Renal pelvis (tissue), 12 donors: ENCODE measurements at places on chromosomes 1 and 21.

GRCh38 chr1:201076092-201076491 is 36.1 kb downstream of the CACNA1S start:
- DNase-seq: no peak

GRCh38 chr1:115337276-115337632 is 795 bp downstream of the NGF start:
- no peak for DNase-seq

DNA sequence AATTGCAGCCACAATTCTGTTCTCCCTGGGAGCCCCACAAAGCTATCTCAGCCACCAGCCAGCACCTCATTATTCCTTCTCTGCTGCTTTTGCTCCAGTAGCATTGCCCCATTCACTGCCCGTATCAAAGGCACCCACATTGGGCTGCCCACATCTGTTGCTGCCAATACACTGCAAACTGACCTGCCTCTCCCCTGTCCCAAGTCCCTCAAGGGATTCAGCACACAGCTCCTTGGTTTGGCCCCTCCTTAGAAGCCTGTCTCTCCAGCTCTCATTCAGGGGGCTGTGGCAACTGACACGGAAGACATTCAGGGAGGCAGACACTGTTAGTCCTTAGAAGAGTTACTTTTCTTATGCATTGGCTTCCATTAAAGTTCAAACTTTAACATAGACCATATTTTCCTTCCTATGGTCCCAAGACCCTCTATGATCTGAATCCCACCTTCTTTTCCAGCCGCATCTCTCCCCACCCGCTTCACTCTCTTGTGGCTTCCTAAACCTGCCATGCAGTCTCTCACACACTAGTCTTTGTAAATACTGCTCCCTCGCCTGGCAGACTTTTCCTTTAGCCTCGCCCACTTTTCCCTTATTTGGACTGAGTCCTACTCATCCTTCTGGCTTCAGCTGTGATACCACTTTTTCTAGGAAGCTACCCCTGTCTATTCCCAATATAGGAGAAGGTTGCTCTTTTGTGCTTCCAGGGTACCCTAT is 19.3 kb upstream of the KLHDC8A start:
- DNase-seq: no peak

- DNase-seq: no peak
Observed at GRCh38 chr1:32622806-32623681, 27.3 kb downstream of the ZBTB8OS start.

DNA sequence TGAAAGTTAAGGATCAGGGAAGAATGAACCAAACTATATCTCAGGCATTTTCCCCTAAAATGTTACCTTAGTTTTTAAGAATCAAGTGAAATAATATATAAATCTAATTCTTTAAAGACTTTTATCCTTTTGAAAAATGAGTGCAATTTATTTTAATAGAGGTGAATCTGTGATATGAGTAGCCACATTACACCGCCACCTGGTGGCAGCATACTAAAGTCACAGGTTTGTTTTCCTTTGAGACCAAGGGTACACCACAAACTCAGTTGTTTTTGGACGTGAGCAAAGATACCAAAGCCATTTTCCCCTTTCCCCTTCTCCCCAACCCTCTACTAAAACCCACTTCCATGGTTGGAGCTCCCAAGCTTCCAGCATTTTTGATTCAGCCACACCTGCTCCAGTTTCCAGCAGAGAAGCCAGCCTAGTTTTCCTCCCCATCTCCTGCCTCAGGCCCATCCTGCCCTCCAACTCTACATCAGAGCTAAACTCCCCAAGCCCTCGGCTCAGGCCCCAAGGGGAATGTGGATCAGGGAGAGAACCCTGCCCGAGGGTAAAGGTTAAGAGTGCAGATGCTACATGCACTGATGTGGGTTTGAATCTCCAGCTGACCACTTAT is 22.9 kb upstream of the LDLRAP1 start:
- no peak for DNase-seq

DNA sequence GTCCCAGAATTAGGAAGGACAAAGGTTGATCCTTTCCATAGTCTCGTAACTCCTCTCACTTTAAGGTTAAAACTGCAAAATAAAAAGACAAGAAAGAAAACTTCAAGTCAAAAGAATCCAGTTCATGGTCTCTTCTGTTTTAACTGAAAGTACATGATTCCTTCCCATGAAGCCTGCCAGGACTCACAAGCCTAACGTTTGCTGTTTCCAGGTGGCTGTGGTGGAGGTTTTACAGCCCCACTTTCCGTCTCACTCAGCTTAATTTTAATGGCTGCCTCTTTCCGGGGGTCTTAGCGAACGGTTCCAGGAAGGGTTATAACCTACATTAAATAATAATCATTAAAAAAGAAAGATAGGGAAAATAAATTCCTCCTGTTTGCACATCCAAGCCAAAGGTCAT is 136.8 kb upstream of the SPAG17 start:
- no peak for DNase-seq

GRCh38 chr1:32066489-32066873 is 6.3 kb upstream of the TMEM39B start:
- peak; percentile 50 for DNase-seq

DNA sequence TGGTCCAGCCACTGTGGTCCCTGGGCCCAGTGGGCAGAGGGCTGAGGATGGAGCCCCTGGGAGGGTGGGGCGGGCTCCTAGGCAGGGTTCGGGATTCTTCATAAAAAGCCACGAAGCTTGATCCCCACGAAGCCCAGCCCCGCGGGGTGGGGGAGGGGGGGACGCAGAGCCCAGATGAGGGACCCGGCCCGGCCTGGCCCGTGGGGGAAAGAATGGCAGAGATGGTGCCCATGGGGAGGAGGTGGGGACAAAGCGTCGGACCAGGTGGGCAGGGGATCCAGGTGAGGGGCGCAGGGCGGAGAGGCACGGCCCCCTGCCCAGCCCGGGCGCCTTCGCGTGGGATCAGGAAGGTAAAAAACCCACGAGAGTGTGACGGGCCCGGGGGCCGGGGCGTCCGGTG is 6.0 kb upstream of the SMIM12 start:
- no peak for DNase-seq

DNA sequence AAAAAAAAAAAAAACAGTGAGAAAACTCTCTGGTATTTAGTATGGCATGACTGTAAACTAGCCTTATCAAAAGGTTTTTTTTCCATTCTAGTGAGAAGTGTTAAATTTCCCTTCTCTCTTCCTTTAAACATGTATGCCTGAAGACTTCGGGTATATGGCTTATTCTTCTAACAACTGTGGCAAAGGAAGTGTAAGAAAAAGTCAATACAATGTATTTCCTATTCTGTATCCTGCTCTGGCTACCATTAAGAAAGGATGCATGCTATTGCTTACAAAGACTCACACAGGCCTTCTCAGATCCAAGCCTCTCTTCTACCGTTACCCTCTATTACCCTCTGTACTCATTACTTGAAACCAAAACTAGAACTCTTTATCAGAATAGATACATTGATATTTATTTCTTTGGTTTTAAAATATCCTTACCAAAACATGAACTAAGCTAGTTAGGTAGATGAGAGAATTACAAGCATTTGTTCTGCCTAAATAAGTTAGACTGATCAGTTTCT is 8.4 kb downstream of the CEPT1 start:
- no peak for DNase-seq

DNA sequence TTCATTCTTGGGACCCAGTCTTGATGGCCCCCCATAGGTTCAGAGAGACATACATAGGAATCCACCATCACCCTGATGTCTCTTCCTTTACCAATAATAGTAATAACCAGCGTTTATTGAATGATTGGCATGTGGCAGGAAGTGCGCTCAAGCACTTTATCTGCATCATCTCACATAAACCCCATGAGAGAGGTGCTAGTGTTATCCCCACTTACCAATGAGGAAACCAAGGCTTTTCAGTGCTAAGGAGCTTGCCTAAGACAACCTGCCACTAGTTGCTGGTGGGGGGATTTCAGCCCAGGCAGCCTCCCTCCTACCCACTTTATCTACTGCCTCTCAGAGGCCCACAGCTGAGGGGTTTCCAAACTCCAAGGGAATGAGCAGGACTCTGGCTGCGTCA is 7.7 kb downstream of the LGR6 start:
- DNase-seq: no peak

DNA sequence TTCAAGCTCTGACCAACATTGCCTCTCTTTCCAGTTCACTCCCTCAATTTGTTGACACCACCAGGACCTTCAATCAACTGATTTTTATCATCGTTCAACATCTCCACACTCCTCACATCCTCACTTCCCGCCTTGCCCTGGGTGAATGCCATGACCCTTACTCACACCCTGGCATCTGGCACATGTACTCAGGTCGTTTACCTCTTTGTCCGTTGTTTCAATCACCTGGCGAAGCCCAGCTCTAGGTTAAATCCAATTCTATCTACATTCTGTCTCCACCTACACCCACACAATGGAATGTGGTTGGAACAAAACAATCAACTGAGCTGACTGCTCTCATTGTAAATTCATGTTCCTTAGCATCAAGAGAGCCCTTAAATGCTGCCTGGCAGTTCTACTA is 24.2 kb upstream of the TBX15 start:
- no peak for DNase-seq

- peak; percentile 80 for DNase-seq
Observed at GRCh38 chr1:204503122-204503912, 8.7 kb upstream of the PIK3C2B start.

DNA sequence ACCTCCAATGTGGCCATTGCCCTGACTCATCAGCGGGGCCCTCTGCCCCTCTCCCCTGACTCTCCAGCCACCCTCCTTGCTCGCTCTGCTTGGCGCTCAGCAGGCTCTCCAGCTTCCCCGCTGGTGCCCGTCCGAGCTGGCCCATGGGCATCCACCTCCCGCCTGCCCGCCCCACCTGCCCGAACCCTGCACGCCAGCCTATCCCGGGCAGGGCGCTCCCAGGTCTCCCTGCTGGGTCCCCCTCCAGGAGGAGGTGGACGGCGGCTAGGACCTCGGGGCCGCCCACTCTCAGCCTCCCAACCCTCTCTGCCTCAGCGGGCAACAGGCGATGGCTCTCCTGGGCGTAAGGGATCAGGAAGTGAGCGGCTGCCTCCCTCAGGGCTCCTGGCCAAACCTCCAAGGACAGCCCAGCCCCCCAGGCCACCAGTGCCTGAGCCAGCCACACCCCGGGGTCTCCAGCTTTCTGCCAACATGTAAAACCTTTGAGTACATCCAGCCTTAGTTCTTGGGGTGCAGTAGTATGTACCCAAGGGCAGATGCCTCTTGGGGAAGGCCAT is 10.8 kb downstream of the HCN3 start:
- DNase-seq: no peak

DNA sequence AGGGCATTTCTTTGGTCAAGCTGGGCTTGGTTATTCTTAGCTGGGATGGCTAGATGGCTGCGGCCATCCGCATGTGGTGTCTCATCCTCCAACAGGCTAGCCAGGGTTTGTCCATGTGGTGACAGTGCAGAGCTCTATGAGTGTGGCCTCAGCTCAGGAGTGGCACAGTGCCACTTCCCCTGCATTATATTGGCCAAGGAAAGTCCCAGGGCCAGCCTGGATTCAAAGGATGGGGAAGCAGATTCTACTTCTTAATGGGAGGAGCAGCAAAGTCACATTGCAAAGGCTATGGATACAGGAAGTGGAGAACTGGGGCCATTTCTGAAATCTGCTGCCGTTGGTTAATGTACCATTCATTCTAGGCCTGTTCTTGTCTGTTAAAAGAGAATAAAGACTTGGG is 34.4 kb downstream of the STUM start:
- no peak for DNase-seq

DNA sequence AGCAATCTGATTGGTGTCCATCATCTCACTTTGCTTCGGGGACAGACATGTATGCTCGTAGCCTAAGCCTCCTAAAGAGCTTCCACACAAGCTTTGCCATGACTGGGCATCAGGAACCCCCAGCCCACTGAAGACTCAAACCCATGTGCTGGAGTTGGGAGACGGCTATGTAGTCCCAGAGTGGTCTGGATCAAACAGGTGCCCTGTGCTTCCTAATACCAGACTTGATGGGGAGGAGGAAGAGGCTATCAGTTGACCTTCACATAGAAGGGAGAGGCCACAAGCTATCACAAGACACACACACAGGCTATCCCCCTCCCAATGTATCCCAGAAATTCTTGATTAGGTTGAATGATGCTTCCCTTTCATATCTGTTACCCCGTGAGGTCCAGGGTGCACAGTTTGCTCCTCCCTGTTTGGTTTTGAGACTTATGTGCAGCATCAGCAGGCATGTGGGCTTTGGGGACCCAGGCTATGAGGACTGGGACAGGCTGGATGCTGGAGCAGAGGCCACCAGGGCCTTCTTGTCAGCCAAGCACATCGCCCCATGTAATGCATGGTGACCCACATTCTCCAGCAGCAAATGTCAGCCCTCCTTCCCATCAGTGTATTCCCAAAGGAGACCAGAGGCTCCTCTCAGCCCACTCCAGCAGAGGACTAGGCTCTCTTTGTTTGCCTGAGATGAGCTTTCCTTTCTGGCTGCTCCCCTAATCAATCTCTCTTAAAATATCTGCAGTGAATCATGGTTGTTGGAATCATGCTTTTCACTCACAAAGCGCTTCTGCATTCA is 159.8 kb downstream of the GRIK3 start:
- DNase-seq: no peak
